AG09319 (cell line): ENCODE measurements at places on chromosomes 2 and 18.
A peak's percentile ranks its signal among the peaks of the same experiment; 100 is the strongest.

GRCh38 chr18:48947560-48947959 lies 3.2 kb downstream of the SMAD7 start:
- DNase-seq: no peak

GRCh38 chr2:241489733-241490680 lies 18.4 kb downstream of the STK25 start:
- DNase-seq: no peak

DNA sequence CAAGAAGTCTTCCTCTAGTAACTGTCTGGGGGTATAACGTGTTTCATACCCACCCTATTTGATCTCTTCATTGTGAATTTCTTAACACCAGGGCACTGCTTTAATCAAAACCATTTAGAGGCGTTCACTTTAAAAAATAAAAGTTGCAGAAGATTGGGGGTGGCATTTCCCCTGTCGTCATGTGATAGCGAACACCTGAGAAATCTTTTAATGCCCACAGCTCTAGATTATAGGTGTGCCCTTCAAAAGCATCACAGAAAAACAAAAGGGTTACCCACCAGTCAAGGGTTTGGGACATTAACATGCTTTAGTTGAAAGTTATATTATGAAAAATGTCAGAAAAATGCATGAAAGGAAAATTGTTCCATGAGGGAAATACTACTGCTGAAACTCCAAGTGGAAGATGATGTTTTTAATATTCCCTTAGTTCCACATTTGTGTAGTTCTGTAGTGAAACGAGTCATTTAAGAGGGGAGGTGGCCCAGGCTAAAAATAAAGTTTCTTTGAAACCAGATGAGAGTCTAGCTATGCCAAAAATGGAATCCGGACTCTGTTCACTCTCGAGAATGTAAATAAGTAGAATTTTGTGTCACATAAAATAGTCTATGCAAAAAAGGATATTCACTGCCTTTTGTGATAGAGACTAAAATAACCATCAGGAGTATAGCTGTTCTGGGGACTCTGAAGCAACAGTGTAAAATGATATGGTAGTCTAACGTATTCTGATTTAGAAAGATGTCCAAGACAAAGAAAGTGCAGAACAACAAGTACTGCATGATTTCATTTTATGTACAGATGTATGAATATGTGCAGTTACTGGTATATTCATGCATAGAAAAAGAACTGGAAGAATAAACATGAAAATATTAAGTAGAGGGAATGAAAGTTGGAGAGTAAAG lies 95.3 kb downstream of the TMEM247 start:
- DNase-seq: no peak

DNA sequence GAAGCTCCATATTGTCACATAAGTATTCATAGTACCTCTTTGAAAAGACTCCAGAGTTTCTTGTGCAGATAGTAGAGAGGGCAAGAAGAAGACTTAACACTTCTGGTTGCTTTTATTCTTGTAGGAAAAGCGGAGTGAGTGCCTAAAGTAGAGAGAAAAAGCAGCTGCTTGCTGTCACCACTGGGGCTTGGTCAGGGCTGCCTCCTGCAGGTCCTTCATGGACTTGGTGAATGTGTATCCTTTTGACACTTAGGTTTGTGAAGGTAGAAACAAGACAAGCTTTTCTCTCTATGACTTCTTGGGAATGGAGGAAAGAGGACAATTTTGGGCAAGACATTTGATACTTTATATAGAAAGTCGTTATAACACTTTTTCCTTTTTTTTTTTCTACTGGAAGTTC lies 312.8 kb upstream of the FANCL start:
- DNase-seq: no peak

GRCh38 chr2:25567406-25567805 lies 106.0 kb downstream of the DTNB start:
- DNase-seq: no peak

- no peak for DNase-seq
These were observed 35.7 kb downstream of the STEAP3 start for GRCh38 chr2:119259296-119259860.

- DNase-seq: no peak
These were observed 67.9 kb upstream of the ST3GAL5 start for GRCh38 chr2:85956646-85957039.

DNA sequence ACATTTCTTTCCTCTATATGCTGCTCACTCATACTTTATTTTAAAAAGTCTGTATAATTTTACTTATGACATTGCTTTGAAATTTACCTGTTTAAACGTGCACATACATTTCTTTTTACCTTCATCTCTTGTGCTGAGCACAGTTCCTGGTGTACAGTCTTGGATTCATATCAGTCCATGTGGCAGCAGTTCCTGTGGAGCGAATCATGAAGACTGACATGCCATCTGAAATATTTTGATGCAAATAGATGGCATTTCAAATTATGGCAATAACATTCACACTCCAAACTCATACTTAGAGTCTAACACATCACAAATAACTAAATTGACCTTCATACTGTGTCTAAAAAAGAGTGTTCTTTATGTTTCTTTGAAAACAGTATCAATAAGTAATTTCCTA lies 90.3 kb upstream of the CDH2 start:
- DNase-seq: no peak

DNA sequence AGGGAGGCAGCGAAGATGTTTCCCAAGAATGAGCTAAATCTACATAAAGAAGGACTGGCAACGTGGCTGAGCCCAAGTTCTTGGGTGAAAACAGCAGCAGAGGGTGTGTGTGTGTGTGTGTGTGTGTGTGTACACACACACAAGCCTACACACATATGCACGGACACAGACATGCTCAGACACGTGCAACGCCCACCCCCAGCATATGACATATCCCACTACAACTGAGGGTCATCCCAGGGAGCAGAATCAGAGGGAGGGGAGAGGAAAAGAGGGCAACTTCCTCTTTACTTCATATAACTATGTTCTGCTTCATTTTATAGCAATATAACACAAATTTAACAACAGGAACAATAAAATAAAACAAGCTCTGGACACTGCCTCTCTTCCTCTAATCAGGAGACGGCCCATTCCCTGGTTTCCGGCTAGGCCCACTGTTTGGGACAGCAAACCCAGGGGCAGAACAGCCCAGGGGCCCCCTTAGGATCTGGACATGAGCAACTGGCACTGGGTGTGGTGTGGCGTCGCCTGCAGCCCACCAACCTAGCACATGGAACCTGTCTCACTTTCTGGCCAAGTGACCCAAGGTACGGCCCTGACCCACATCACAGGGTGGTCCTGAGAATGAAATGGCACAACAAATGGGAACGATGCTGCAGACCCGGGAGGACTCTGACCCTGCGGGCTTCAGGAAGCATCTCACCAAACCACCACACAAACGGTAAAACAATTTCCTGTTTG lies 25.0 kb downstream of the FAM178B start:
- DNase-seq: no peak

- no peak for DNase-seq
These were observed 102.0 kb upstream of the PIEZO2 start for GRCh38 chr18:11251229-11251890.

GRCh38 chr18:46268671-46269070 lies 164.5 kb downstream of the HAUS1 start:
- DNase-seq: no peak

DNA sequence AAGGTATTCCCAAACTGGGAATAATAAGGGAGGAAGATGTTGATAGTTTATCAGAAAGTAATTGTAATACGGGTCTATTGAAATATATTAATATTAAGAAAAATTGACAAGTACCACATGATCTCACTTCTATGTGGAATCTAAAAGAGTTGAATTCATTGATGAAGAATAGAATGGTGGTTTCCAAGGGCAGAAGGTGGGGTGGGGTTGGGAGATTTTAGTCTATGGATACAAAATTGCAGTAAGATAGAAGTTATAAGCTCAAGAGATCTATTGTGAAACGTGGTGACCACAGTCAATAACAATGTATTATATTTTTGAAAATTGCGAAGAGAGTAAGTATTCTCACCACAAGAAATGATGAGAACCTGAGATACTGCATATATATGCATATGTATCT lies 38.9 kb downstream of the COL3A1 start:
- no peak for DNase-seq

DNA sequence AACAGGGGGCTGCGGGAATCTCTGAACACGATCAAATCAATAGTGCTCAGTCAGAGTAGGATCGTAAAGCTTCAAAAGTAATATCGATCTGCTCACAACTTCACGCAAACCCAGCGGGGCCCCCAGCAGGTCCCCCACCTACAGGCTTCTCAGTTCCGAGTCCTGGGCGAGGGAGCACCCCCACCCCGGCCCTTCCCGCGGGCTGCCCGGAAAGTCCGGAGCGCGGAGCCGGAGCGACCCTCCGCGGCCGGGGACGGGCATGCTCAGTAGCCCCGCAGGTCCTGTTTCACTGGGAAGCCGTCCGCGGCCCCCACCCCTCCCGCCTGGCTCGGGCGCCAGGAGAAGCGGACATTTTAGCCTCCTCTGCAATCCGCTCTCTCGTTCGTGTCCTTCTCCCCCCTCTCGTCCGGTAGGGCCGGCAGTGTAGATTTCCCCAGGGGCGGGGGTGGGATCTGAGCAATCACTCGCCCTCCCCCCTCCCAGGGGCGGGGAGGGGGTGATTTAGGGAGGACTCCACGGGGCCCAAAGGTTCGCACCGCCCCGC lies 3.3 kb upstream of the SPRED2 start:
- peak; percentile 80 for DNase-seq

DNA sequence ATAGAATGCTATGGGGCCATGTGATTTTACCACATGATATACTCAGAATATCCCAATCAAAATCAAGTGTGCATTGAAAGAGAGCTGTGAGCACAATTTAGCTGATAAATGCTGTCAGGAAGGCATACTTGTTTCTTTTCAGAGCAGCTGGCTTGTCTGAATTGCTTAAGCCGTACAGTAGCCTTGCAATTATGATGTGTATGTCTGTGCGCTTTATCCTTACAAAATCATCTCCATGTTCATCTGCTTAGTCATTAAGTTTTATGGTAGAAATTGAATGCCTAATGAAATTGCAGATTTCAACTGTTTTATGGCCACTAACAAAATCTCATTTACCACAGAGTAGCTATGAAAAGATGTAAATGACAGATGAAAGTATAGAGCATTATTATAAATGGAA lies 346.0 kb upstream of the DLGAP1 start:
- DNase-seq: no peak

GRCh38 chr18:13423352-13423751 lies 204.8 kb downstream of the LDLRAD4 start:
- no peak for DNase-seq

DNA sequence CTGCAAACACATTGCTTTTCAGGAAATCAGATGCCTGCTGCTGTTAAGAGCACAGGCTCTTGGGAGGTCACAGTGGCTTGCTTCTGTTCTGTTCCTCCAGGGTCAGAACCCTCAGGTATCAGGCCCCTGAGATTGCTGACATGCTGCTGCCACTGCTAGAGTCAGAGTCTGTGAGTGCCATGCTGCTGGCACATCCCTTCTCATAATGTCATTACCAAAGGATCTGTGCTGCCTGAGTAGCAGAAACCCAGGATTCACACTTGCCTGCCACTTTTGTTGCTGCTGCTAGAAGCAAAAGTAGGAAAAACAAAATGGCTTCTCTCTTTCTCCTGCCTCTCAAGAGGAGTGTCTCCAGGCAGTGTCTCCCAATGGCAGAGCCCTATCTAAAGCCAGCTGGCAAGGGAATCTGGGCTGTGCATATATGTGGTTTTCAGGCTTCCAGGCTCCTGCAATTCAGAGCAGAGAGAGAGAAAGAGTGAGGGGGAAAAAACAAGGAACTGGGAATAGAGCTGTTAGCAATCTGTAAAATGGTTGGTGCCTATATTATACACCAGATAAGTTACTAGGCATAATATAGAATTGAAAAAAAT lies 180.3 kb downstream of the MYCN start:
- DNase-seq: no peak

DNA sequence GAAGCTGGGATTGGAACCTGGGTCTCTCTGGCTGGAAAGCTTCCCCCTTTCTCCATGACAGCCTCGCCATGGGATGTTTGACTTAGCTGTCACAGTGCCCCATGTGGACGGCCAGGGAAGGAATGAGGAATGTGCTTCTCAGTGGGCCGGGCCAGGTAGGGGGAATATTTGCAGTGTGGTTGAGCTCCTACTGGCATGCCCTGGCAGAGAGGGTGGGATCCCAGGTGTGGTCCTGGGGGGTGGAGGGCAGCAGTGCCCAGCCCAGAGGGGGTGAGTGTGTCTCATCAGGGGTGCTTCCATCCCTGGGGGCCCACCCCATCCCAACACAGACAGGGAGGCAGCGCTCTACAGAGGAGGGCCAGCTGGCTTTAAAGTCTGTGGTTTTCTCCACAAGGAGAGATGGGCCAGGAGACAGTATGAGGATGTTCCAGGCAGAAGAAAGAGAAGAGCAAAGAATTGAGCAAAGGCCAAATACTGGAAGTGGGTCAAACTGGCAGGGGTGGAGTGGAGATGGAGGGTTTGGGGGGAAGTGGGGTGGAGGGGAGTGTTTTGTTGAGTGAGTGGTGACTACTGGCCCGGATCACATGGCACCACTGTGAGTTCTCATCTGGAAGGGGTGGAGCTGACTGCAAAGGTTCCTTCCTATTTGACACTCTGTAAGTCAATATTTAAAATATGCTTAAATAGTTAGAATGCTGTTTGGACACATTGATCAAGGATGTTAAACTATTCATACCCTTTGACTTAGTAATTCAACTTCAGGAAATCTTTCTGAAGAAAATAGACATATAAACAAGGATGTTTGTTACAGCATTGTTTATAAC lies 94.0 kb downstream of the MYCN start:
- DNase-seq: no peak

- DNase-seq: no peak
These were observed 1112.3 kb upstream of the FANCL start for GRCh38 chr2:59353306-59353921.

GRCh38 chr2:202237787-202238233 lies 587 bp downstream of the SUMO1 start:
- DNase-seq: peak; percentile 11

- no peak for DNase-seq
These were observed 161.9 kb downstream of the SUCLG1 start for GRCh38 chr2:84297155-84297554.

DNA sequence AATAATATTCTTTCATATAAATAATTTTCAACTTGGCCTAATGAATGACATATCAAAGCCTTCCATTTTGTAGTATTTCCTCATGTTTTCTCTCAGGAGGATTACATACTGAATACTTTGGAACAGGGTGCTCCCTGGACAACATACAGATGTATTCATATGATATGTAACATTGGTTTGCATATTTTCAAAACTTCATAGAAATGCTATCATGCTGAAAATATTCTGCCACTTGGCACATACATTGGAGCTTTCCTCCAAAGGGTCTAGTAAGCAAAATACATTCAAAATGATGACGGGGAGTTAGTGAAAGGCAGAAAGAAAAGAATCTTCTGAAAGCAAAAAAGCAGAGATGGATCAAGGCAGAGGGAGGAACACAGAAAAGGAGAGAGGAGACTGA lies 38.1 kb upstream of the RTN4 start:
- no peak for DNase-seq
